ENCODE measurements at places on chromosomes 3 and 15.

DNA sequence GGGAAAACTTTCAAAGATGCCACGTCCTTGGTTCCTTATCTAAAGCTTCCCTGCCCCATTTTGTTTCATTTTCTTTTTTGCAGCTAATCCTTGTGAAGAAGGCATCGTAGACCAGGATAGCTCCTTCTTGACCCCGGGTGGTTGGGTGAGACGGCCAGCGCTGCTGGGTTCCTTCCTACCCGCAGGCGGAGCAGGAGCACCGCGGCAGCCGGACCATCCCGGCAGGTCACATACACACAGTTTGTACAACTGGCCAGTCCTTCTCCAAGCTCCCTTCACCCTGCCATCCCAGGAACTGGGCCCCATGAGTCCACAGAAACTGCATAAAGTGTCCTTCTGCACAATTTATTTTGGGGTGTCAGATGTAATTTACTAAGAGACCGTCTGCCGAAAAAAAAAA lies 83.9 kb downstream of the MEGF11 start:
- no peak for DNase-seq

GRCh38 chr3:61985020-61985419 lies 388.3 kb downstream of the FEZF2 start:
- peak; percentile 24 for DNase-seq

- DNase-seq: peak; percentile 80
Measured at GRCh38 chr3:16318176-16318575, 53.2 kb downstream of the OXNAD1 start.

- no peak for DNase-seq
Measured at GRCh38 chr3:141426404-141427034, 58.2 kb downstream of the ZBTB38 start.

- DNase-seq: no peak
Measured at GRCh38 chr3:17749705-17750293, 7.4 kb upstream of the TBC1D5 start.

DNA sequence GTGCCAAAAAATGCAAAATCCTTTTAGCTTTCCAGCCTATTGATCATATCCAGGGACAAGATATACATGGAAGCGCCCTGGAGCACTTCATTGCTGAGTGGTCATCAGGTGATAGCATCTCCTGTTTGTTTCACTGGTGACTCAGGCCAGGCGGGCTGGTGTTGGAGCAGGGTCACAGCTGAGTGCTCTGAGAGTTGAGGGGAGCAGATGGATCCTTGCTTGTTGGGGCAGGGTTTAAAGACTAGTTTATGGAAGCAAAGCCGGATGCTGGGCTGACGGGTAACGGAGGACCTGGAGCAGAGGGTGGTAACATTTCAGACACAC lies 405.0 kb upstream of the TPM1 start:
- no peak for DNase-seq

DNA sequence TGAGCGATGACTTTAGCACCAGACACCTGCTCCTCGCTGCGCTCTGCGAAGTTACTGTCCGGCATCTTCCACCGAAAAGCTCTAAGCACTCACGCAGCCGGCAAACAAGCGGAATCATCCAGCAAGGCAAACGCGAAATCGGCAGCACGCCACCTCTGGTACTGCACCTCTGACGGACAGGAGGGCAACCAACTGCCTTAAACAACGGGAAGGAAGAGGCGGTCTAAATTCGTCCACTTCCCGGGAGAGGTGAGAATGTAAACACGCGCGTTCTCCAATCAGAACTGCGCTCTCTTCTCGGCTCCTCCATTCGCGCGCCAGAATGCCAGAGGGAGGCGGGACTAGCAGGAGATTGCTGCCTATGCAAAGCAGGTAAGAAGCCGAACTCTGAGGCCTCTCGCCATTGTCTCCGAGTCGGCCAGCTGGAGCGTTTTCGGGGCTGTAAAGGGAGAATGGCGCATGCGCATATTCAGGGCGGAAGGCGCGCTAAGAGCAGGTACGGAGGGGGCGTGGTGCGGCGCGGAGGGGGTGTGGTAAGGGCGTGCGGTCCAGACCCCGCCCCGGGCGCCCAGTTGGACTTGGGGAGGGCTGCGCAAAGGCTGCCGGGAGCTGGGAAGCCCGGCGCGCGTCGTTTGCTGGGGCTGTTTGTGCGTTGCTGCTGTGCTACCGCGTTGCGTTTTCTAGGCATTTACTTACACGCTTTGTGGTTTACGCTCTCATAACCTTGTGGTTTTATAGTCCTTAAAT lies at the start of the genes BTD and HACL1:
Gene BTD, plus strand, starts transcription at position 347 of the 747 bp plus-strand sequence. CDS start 33,695 bp downstream, outside the sequence.
Gene HACL1, minus strand, starts transcription at position 171 of the 747 bp plus-strand sequence. Its CDS starts 106 bp downstream, at position 65.
- no peak for DNase-seq

GRCh38 chr3:45760878-45761711 lies 35.2 kb downstream of the SLC6A20 start:
- peak; percentile 23 for DNase-seq

- DNase-seq: peak; percentile 36
Measured at GRCh38 chr15:91921188-91921842, 67.8 kb downstream of the SLCO3A1 start.

- no peak for DNase-seq
Measured at GRCh38 chr3:118868051-118868450, 166.6 kb downstream of the IGSF11 start.

DNA sequence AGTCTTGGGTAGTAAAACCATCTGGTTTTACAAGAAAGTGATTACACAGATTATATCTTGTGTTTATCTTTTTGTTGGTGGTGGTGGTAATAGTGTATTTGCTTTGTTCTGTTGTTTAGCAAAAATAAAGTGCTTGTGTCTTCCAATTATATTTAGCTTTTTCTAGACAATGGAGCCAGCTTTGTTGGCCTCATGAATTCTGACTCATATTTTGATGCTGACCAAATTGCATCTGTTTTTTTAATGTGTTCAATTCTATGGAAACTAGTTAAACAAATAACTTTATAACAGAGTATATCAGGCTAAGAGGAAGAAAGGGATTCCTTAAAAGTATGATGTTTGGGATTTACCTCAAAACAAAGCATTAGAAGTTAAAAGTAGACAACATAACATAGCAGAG lies 69.3 kb upstream of the BFSP2 start:
- DNase-seq: no peak

- no peak for DNase-seq
Measured at GRCh38 chr3:184783319-184783718, 28.6 kb upstream of the VPS8 start.

DNA sequence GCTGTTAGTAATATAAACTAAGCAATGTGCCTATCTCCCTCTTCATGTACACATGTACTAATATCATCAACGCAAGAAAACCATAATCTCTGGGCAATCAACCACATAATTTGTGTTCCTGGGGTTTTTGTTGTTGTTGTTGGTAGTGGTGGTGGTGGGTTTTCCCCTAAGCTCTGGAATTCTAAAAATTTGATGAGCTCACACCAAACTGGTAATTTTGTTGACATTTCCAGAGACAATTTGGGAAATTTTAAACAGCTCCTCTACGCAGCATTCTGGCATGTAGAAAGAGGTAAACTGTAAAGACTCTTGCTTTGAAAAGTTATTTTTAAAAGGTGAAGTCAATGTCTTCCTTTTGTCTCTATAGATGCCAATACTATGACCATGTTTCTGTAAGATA lies 126.7 kb downstream of the IGSF11 start:
- DNase-seq: no peak

DNA sequence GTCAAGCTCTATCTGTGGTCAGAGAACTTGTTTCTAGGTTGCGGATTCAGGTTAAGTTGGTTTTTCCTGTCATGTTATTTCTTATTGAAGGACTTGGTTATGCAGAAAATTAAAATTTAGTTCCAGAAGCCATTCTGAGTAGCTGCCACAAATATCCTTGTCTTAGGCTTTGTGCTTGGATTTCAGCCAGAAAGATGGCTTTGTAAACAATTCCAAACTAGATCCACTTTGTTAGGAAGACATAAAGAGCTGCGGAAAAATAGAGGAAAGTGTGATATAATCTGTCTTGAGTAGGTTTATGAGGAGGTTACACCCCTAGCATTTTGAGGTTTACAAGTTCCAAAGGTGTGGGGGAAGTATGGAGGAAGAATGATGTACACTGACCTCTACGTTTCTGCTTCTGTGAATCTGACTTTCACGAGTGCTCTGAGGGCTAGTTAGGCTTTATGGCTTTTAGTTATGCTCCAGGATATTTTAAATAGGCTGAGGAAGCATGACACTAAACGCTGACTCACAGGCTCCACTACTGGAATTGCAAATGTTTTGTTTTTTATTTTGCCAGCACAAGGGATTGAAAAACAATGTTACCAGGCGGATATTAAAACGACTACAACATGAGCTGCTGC lies 46.3 kb upstream of the UTS2B start:
- no peak for DNase-seq

GRCh38 chr15:51623386-51623938 lies 891 bp upstream of the DMXL2 start:
- DNase-seq: peak; percentile 77

GRCh38 chr15:58988006-58988785 lies 733 bp downstream of the RNF111 start:
- DNase-seq: peak; percentile 49

DNA sequence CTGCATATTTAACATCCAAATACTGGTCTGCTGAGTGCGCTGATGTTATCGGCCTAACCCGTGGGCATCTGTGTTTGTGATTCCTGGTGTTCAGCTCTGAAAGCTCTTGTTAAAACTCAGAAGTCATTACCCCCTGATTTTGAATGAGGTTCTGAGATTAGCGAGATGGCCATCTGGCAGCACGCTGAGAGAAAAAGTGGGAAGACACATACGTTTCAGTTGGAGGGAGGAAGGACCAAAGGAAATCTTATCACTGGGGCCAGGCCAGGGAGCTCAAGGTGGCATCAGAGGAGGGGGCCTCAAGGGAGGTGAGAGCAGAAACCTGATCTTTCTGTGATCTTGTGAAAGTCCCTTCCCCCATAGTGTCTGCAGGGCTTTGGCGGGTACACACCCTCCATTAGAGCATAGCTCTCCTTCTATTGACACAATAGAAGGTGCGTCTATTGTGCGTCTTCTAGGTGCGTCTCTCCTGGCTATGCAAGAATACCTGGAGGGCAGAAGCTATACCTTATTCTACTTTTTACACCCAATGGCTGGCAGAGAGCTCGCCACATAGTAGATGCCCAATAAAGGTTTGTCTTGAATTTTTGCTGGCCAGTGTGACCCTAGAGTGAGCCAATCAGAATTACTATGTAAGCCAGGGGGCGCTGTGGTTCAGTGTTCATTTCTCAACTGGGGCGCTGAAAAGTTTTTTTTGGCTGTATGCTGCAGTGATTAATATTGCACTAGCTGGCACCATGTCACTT lies 182.4 kb downstream of the SHQ1 start:
- DNase-seq: no peak

DNA sequence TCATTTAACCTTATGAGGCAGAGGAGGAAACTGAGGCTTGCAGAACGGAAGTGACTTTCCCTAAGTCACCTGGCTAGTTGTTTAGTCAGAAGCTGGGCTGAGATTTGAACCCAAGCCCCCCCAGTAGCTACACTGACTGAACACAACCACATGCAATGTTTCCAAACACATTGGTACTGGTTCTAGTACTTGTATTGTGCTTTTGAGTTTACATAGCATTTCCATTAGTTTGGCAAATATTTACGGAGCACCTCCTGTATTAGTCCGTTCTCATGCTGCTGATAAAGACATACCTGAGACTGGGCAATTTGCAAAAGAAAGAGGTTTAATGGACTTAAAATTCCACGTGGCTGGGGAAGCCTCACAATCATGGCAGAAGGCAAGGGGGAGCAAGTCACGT lies 56.3 kb upstream of the ITGA11 start:
- DNase-seq: no peak

- DNase-seq: no peak
Measured at GRCh38 chr3:8385848-8386620, 115.6 kb upstream of the LMCD1 start.

DNA sequence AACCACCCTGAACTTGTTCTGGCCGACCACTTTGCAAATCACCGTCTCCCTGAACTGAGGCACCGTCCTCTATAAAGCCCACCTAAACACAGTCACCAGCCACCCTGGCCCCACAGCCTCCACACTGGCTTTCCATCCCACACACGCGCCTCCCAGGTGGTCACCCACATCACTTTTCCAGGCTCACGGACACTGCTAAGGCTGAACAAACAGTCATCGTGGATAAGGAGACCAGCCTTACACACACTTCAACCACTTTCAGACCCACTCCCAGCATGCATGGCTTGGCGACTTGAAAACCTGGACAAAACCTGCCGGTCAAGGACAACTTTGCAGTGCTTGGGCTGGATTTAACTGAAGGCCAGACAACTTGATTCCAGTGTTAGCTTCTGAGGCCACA lies 8.4 kb downstream of the CHSY1 start:
- no peak for DNase-seq

DNA sequence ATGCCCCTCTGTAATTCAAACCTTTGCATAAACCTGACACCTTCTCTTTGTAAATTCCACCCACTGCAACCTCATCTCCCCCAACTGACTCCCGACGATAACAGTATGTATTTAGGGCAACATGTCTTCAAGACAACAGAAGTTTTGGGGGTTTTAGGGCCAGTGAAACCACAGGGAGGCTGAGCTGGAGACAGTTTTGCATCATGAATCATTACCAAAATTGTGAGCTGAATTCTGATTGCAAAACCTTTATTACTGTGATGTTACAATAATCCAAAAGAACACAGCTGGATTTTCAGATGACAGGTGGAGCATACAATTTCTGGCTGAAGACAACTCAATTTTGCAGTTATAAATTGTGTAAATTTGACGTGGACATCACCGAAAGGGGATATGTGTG lies 281.3 kb upstream of the TTC14 start:
- DNase-seq: no peak
